GM04504 (cell line): ENCODE measurements at places on chromosomes 7 and 10.

DNA sequence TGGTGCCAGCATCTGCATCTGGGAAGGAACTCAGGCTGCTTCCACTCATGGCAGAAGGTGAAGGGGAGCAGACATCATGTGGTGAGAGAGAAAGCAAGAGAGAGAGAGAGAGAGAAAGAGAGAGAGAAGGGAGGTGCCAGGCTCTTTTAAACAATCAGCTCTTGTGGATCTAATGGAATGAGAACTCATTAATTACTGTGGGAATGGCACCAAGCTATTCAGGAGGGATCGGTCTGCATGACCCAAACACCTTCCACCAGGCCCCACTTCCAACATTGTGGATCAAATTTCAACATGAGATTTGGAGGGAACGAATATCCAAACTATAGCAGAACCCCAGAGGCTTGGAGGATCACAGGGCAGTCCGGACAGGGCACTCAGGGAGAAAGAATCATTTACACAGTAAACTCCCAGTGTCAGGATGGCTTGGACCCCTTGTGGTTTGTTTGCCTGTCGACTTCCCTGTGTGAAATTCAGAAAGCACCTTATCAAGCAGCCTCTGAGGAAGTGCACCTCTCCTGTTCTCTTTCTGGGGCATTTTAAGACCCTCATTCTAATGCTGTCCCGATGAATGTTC, 308.5 kb downstream of the REEP3 start:
- DNase-seq = no peak

GRCh38 chr7:78444267-78444666, 645.7 kb downstream of the PHTF2 start:
- no peak for DNase-seq

- peak; percentile 30 for DNase-seq
These were observed 167.6 kb downstream of the AMPH start for GRCh38 chr7:38463277-38464225.

DNA sequence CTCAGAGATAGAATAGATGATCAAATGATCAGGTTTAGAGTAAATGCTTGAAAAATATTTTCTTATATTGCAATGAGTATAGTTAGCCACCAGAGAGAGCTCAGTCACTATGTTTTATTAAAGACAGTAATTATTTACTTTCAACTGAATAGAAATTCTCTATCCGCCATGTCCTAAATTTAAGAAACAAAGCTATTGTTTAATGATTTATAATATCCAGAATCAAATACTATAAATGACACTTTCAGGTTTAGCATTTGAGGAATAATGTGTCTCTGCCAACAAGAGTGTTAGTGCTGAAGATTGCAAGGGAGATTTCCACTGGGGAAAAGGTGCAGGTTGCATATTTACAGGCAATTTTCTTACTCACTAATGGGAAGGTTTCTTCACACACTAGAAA, 184.7 kb downstream of the DGKB start:
- no peak for DNase-seq

DNA sequence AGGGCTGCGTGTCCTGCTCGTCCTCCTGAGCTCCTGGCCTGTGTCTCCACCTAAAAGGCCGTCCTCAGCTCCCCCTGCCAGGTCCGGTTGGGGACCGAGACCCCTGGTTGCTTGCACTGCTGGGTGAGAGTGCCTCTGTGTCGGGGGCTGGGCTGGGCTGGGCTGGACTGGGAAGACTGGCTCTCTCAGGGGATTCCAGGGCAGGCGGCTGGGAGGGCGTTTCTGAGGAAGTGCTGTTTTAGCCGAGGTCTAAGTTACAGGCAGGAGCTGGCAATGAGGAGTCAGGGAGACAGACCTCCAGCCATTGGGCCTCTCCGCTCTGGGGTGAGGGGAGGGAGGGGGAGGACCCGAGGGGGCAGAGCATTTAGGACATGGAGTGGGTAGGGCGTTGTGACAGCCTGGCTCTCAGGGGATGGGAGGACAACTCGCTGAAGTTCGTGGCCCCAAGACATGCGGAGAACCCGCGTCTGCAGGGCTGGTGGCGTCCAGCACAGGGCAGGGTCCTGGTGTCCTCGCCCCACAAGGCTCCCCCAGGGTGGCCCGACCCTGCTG, 20.9 kb downstream of the FOXK1 start:
- DNase-seq = no peak

- no peak for DNase-seq
These were observed at the start of gene SEMA4G for GRCh38 chr10:100969187-100970075. Gene SEMA4G (plus strand): TSS chr10:100969504. CDS start chr10:100972913, 3,409 bp downstream.

GRCh38 chr10:131571865-131572264, 260.3 kb upstream of the TCERG1L start:
- no peak for DNase-seq

DNA sequence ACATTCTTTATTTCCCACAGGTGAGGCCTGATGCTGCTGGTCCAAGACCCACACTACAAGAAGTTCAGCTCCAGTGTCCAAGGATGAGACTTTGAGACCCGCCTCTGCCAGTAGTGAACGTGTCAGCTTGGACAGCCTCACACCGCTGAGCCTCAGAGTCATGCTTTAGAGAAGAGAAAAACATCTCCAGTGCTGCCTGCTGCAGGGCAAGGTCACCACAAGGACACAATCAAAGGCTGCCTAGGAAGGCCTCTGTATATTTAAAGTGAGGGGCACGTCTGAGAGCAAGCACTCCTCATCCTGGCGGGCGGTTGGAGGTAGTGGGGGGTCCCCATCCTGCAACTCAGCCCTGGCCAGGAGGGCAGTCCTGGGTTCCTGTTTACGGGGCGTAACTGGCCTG, 19.3 kb downstream of the FGFR2 start:
- DNase-seq = no peak

- peak; percentile 35 for DNase-seq
These were observed 44.3 kb downstream of the MACC1 start for GRCh38 chr7:20172736-20173334.

DNA sequence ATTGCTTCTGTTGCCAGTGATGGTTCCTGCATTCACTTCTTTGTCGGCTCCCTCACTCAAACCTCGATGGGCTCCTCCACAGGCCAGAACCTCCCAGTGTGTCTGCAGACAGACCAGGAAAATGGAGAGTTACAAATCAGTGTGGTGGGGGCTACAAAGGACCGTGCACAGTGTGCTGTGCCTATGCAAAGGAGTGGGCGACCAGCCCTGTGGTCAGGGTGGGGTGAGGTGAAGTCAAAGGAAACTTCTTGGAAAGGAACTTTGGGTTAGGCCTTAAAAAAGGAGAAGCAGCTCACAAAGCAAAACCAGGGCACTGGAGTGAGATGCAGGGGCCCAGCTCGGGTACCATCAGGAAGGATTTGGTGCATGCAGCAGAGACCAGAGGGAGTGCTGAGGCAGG, 304.3 kb upstream of the ZMIZ1 start:
- DNase-seq = no peak

- DNase-seq = no peak
These were observed 39.6 kb downstream of the VSTM4 start for GRCh38 chr10:49075743-49076142.

DNA sequence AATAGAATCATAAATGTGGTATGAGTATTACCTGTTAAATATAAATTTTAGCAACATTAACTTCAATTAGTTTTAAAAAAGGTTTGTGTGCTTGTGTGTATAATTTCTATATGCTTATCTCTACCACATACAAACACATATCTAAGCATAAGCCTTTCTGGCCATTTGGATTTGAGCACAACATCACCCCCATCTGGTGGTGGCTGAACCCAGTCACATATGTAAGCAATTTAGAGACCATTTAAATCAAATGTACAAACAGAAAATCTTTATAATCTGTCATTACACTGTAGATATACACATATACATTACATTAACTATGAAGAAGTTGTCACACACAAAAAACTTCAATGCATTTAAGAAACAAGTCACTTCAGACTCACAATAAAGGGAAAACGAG, 31.7 kb downstream of the GPR22 start:
- peak; percentile 13 for DNase-seq

DNA sequence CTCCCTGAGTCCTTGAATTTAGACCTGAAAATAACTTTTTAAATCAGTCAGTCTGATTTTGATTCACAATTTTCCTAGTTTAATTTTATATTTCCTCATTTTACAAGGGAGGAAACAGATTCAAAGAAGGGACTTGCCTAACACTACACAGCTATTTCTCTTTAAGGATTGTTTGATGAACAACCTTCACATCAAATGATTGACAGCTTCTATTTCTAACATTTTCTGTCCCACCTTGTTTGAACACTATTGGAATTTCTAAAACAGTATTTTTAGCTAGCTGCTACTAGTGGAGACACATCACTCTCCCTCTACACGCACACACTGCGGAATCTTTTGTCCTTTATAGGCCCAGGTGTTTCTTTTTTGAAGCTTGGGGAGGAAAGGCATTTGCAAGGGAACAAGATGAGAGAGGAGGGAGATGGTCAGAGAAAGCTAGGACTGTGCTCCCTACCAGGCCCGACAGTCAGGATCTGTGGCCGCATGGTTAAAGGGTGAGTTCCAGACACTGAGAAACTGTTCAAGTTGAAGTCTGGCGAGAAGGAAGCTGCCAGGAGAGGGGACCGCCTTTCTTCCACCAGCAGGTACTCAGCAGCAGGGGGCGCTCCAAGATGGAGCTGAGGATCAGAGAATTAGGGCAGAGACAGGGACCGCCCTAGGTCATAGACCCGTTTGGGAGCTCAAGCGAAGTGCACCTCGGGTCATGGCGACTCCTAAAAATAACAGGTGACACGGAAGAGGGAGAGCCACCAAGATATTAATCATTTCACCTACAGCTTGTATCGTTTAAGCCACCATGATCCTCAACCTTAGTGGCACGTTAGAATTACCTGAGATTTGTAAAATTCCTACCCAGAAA, 49.7 kb downstream of the DNAJC12 start:
- DNase-seq = no peak

GRCh38 chr10:28628184-28628893, 49.0 kb upstream of the BAMBI start:
- peak; percentile 50 for DNase-seq

- peak; percentile 58 for DNase-seq
These were observed 4.1 kb upstream of the NT5C2 start for GRCh38 chr10:103197174-103197573.

- peak; percentile 99 for DNase-seq
These were observed 22.3 kb downstream of the BZW2 start for GRCh38 chr7:16668049-16668858.

DNA sequence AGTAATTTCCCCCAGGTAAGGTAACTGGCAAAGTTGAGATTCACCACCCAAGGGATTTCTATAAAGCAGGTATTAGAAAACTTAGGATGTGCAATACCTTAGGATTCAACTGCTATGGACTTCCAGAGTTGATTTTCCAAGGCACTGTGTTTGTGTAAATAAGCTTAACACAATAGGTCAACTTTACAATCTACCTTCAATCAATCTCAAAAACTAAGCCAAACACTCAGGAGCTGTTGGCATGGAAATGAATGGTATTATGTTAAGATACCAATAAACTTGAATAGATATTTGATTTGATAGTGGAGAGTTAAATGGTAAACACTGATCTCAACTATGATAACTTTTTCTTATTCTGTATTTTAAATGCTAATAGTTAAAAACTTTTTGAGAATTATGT, 762 bp upstream of the SEMA3E start:
- no peak for DNase-seq

GRCh38 chr10:63115732-63116383, 17.3 kb upstream of the NRBF2 start:
- DNase-seq = peak; percentile 87

GRCh38 chr10:14048930-14049613, 281.7 kb downstream of the FRMD4A start:
- no peak for DNase-seq
